ENCODE measurements at places on chromosomes 7 and 10. TPM values are rescaled to one million over a fixed set of nuclear protein-coding genes. Genes with fewer than 3 reads are reported as not detected.

- no peaks in the 10 kb centered on the region for H3K27me3 ChIP-seq
- H3K4me3 ChIP-seq, result no peak overlapping the region
- no peaks in the 10 kb centered on the region for H3K36me3 ChIP-seq
- H3K27ac ChIP-seq, result no peak overlapping the region
These were observed 33.8 kb upstream of the COMTD1 start for GRCh38 chr10:75269605-75270004.

DNA sequence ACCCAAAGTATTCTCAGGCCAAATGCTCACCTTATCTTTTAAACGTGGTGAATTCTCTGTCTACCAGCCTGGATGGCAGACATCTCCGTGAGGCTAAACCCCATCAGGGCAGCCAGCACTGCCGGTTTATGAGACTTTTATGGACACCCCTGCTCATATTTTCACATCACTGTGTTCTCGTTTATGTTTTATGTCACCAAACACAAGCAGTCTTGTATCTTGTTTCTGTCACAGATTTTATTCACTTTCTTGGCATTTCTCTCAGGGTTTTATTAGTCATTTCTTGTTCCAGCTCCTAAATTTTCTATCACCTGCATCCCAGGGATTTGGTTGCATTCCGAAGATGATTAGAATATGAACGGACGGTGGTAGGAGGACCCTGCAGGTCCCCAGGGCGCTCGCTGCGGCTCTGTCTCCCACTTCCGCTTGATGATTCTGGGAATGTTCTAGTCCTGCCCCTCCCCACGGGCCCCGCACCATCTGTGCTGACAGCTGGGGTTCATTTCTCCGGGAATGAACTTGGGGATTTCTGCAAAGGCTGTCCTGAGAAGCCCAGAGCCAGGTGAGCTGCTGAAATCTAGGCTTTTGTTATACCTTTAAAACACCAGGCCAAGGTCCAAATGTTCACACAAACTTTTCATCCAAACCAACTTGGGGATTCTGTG lies 217.6 kb downstream of the GFRA1 start:
- H3K27me3 ChIP-seq, result no peaks in the 10 kb centered on the region
- no peak for DNase-seq
- H3K4me1 ChIP-seq, result no peaks in the 10 kb centered on the region
- H3K36me3 ChIP-seq, result no peaks in the 10 kb centered on the region
- H3K4me3 ChIP-seq, result no peak overlapping the region
- no peak overlapping the region for H3K27ac ChIP-seq

GRCh38 chr7:150326657-150327268 lies 3.4 kb upstream of the ACTR3C start:
- peaks cover 43% of the 10 kb centered on the region for H3K36me3 ChIP-seq
- no peak overlapping the region for H3K4me3 ChIP-seq
- no peak overlapping the region for H3K27ac ChIP-seq
- no peak for DNase-seq

- peak within 1 kb of the TSS; percentile 46 for H3K4me3 ChIP-seq
- H3K27me3 ChIP-seq, result peaks cover 25% of the 10 kb centered on the region
- H3K36me3 ChIP-seq, result no peaks in the 10 kb centered on the region
- H3K4me1 ChIP-seq, result peaks cover 10% of the 10 kb centered on the region
These were observed at the start of gene NRCAM for GRCh38 chr7:108455998-108456677. Gene NRCAM (minus strand): TSS chr7:108456436. CDS start chr7:108240064, 216,372 bp downstream.

- peaks cover 50% of the 10 kb centered on the region for H3K4me1 ChIP-seq
- H3K27ac ChIP-seq, result peak overlapping the region; percentile 50
- H3K27me3 ChIP-seq, result no peaks in the 10 kb centered on the region
- no peak for DNase-seq
- no peaks in the 10 kb centered on the region for H3K36me3 ChIP-seq
- no peak overlapping the region for H3K4me3 ChIP-seq
These were observed 84.5 kb downstream of the RTKN2 start for GRCh38 chr10:62183857-62184795.

CPEB3 gene
- 3.0 TPM for total RNA-seq

All from T-cell (primary cell).